ENCODE measurements at places on chromosomes 4 and X. TPM values are rescaled to one million over a fixed set of nuclear protein-coding genes. Genes with fewer than 3 reads are reported as not detected.

COL25A1 gene
- total RNA-seq = 0.14 TPM

MFAP3L gene
- 25.4 TPM for total RNA-seq

CHST7 gene
- 4.9 TPM for total RNA-seq

MSX1 gene
- not detected for total RNA-seq

DNA sequence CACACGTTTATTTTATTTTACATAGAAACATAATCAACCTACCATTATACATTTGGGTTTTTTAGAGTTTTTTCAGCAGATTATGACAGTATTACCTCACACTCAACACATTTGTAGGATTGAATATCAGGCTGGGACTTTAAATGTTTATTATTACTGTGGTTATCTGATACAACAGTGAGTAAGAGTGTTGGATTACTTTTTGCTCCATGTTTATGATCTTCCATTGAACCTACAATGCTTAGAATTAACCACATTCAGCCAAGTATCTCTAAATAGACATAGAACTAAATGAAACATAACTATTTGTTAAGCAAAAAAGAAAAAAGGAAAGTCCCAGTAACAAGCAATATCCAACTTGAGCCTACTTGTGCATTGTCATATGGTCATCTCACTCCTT, 607.4 kb upstream of the PITX2 start:
- no peaks in the 10 kb centered on the region for H3K27me3 ChIP-seq
- no peaks in the 10 kb centered on the region for H3K36me3 ChIP-seq
- no peak overlapping the region for H3K4me3 ChIP-seq
- H3K27ac ChIP-seq = no peak overlapping the region
- H3K4me1 ChIP-seq = no peaks in the 10 kb centered on the region
- no peak for DNase-seq

- no peaks in the 10 kb centered on the region for H3K4me1 ChIP-seq
- H3K27me3 ChIP-seq = no peaks in the 10 kb centered on the region
- no peak overlapping the region for H3K27ac ChIP-seq
- no peak for DNase-seq
Observed at GRCh38 chrX:17005712-17006368, 59.4 kb downstream of the REPS2 start.

DNA sequence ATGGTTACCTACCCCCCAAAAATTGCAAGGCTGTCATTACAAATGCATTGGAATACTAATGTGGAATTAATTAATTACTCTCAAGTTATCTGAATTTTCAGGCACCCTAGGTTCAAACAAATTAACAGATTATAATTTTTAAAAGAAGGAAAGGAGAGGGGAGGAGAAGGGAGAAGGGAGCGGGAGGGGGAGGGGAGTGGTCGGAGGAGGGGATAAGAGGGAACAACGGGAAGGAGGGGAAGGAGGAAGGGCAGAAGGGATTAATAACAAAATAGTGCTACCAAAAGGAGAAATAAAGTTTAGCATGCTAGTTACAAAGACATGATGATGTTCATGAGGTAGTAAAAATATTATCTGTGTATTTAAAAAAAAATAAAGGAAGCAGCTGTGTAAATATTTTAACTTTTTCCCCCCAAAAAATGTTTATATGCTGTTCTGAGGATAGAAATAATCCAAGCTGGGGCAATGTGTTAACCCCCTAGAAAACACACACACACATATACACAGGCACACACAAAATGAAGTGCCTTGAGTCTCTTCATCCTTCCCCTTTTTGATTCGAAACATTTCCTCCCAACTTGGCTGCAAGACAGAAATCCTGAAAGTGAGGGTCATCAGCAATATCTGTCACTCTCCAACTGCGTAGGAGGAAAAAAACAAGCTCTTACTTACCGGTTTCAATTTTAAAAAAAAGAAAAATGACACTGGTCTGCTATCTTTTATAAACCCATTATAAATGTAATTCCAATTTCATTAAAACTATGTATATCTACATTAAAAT, 58.8 kb downstream of the PPP3CA start:
- no peaks in the 10 kb centered on the region for H3K27me3 ChIP-seq
- H3K4me3 ChIP-seq = no peak overlapping the region
- DNase-seq = no peak
- H3K4me1 ChIP-seq = peaks cover 13% of the 10 kb centered on the region

GRCh38 chr4:67779631-67780030, 25.4 kb upstream of the GNRHR start:
- no peak overlapping the region for H3K4me3 ChIP-seq
- no peak overlapping the region for H3K27ac ChIP-seq
- DNase-seq = no peak

GRCh38 chrX:11724122-11725017, 33.7 kb upstream of the MSL3 start:
- no peak overlapping the region for H3K4me3 ChIP-seq
- H3K4me1 ChIP-seq = no peaks in the 10 kb centered on the region
- DNase-seq = no peak

DNA sequence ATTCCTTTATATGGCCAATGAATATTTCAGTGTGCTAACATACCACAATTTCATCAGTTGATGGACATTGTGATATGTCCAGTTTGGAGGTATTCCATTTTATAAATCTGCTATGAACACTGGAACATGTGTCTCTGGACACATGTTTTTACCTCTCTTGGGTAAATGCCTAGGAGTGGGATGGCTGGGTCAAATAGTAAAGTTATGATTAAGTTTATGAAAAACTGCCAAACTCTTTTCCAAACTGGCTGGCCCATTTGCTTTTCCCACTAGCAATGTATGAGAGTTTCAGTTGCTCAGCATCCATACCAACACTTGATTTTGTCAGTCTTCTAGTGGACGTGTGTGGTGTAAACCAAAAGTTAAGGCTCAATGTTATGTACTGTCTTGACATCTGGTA, 40.5 kb downstream of the CEP44 start:
- no peak overlapping the region for H3K4me3 ChIP-seq
- no peaks in the 10 kb centered on the region for H3K4me1 ChIP-seq
- H3K27ac ChIP-seq = no peak overlapping the region
- no peak for DNase-seq
- H3K36me3 ChIP-seq = no peaks in the 10 kb centered on the region
- no peaks in the 10 kb centered on the region for H3K27me3 ChIP-seq

DNA sequence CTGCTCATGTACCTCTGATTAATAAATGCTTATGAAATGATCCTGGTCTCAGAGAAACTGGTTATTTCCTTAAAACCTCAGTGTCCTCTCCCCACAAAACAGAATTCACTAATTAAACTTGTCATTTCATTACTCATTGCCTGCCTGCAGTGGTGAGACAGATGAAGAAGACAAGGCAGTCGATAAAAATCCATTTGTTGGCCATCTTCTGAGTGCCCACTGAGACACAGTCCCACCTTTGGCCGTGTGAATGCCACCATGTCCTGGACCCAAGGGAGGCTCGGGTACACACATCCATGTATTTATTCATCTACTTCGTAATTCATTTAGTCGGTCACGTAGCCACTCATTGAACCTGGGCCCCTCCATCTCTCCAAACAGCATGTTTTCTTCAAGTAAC, 3.5 kb downstream of the S100P start:
- no peaks in the 10 kb centered on the region for H3K27me3 ChIP-seq
- no peaks in the 10 kb centered on the region for H3K36me3 ChIP-seq
- no peak overlapping the region for H3K4me3 ChIP-seq

GRCh38 chrX:84047339-84047738, 140.7 kb downstream of the RPS6KA6 start:
- H3K27ac ChIP-seq = no peak overlapping the region
- DNase-seq = no peak
- no peak overlapping the region for H3K4me3 ChIP-seq
- no peaks in the 10 kb centered on the region for H3K36me3 ChIP-seq

- H3K27ac ChIP-seq = no peak overlapping the region
- no peaks in the 10 kb centered on the region for H3K4me1 ChIP-seq
- H3K4me3 ChIP-seq = no peak overlapping the region
- no peak for DNase-seq
- H3K36me3 ChIP-seq = no peaks in the 10 kb centered on the region
Observed at GRCh38 chr4:184108006-184108501, 109.6 kb downstream of the ENPP6 start.

DNA sequence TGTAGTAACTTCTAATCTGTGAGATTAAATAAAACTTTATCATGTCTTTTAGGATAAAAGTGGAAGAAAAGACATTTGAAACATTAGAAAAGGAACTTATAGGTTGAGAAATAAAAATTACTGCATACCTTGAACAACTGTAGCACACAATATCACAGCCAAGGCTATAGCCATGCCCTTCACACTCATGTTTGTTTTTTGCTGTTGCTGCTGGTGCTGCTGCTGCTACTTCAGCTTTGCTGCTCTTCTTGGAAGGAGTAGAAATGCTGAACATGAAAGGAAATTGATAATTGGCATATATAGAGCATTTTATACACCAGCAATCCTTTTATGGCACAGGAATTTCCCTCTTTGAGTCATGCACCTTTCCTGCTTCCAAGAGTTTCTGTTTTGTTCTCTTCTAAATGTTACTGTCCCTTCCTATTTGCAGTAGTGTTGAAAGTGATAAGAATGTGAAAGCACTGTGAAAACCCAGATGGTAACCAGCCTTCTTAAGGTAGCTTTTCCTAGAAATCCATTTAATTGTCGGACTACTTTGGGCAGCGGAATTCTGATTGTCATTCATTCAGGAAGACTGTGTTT, at the start of gene CXCL11:
TSS of gene CXCL11 (minus strand) at position 272 of the 582 bp plus-strand sequence. CDS start at position 189, 83 bp downstream.
- H3K4me1 ChIP-seq = no peaks in the 10 kb centered on the region
- no peaks in the 10 kb centered on the region for H3K27me3 ChIP-seq
- H3K27ac ChIP-seq = no peak within 1 kb of the TSS
- no peak within 1 kb of the TSS for H3K4me3 ChIP-seq

DNA sequence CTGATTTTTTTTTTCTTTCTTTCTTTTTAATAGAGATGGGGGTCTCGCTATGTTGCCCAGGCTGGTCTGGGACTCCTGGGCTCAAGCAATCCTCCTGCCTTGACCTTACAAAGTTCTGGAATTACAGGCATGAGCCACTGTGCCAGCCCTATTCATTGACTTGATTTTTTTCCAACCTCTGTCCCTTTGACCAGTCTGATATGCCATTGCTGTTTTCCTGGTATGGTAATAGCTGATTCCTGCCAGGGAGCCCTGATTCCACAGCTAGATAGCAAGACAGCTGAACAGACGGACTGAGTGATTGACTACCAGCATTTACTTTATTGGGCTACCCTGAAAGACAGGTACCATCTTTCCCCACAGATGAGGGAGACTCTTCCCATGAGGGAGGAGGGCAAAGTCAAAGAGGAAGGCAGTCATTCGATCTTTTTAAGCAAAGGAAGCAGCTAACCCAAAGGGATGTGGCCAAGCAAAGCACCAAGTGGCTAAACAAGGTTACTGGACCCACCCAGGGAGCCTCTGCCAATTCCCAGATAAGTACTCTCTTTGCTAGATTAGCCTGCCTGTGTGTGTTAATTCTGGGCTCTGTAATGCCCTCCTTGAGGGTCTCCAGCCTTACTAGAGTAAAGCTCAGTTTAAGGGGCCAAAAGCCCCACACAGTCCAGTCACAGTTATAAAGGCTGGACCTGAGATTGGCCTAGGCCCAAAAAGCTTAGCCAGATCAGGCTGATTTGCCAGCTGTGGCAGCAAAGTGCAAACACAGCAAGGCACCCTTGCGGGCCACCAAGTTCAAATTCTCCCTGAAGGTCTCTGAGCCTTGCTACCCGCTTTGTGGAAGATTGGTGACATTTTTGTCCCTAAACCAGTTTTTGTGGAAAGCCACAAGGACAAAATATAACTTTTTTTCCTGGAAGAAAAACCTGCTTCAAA, 192.4 kb upstream of the GPC4 start:
- no peak for DNase-seq
- H3K4me3 ChIP-seq = no peak overlapping the region
- no peaks in the 10 kb centered on the region for H3K36me3 ChIP-seq
- no peaks in the 10 kb centered on the region for H3K27me3 ChIP-seq
- H3K27ac ChIP-seq = no peak overlapping the region

GRCh38 chrX:120308959-120309872, 2.0 kb downstream of the TMEM255A start:
- peak overlapping the region; percentile 5 for H3K4me3 ChIP-seq
- H3K36me3 ChIP-seq = no peaks in the 10 kb centered on the region
- peak; percentile 61 for DNase-seq
- no peak overlapping the region for H3K27ac ChIP-seq
- peaks cover 48% of the 10 kb centered on the region for H3K27me3 ChIP-seq

DNA sequence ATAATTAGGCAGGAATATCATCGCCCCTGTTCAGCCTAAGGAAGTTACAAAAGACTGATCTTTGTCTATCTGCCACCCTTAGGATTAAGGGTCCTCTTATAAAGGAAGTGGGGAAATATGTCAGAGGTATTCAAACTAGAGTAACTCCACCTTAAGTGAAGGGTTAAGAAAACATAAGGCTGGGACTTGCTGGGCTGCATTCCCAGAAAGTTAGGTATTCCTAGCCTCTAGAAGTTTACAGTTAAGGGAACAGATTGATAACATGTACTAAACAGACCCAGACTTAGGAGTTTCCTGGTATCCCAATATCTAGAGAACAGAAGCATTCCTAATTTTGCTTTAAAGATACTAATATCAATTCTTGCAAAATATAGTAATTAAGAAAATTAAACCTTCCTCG, 6.0 kb downstream of the CXCL2 start:
- H3K27me3 ChIP-seq = no peaks in the 10 kb centered on the region
- peaks cover 30% of the 10 kb centered on the region for H3K4me1 ChIP-seq
- H3K27ac ChIP-seq = no peak overlapping the region
- DNase-seq = no peak

DNA sequence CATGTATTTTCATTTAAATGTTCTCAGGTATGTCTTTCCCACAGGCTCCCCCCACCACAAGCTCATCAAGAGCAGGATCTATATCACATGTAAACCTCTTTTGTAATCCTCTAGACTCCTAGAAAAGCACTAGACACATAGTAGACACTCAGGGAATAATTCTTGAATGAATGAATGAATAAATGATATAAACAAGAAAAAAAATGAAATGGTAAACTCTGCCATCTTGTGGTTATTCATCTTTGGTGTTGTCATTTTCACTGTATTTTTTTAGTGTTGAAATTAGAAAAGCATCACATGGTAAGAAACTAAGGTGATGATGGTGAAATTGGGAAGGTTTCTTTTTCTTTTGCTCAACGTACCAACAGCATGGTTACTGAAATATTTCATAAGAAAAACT, 34.2 kb upstream of the C1GALT1C1 start:
- no peaks in the 10 kb centered on the region for H3K4me1 ChIP-seq
- H3K36me3 ChIP-seq = no peaks in the 10 kb centered on the region
- H3K4me3 ChIP-seq = no peak overlapping the region
- H3K27ac ChIP-seq = no peak overlapping the region
- DNase-seq = no peak

DNA sequence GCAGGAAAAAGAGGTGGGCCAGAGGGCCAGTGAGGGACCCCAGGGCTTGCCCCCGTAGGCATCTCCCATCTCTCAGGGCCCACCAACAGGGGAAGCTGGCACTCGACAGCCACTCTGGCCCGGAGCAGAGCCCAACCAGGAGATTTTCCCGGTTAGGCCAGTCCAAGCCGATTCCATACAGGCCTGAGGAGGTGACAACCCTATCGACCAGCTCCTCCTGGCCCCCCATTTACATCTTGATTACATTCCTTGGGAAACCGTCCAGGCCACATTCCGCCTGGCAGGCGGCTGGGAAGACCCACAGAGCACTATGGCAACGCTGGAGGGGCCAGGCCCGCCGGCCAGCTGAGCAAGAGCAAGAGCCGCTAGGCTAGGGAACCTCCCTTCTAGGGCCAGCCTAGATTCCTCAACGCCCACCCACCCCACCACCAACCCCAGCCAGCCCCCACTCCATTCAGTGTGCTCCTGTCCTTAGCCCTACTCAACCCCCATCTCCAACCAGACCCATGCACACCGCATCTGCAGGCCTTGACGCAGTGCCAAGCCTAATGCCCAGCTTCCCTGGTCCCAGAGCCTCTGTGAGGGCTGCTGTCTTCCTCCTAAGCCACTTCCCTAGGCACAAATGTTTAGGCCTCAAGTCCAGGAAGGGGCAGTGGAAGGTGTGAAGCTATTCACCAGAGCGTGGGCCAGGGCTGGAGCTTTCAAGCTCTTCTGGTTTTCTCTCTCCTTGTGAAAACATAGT, 161.2 kb downstream of the EFNB1 start:
- H3K27ac ChIP-seq = peak overlapping the region; percentile 46
- DNase-seq = no peak
- peaks cover 3% of the 10 kb centered on the region for H3K4me1 ChIP-seq

Measured in transverse colon (tissue), 4 donors.